ENCODE measurements at places on chromosomes 5 and 9. TPM values are rescaled to one million over a fixed set of nuclear protein-coding genes. Genes with fewer than 3 reads are reported as not detected.

Gene SOHLH1
- not detected for total RNA-seq

DNA sequence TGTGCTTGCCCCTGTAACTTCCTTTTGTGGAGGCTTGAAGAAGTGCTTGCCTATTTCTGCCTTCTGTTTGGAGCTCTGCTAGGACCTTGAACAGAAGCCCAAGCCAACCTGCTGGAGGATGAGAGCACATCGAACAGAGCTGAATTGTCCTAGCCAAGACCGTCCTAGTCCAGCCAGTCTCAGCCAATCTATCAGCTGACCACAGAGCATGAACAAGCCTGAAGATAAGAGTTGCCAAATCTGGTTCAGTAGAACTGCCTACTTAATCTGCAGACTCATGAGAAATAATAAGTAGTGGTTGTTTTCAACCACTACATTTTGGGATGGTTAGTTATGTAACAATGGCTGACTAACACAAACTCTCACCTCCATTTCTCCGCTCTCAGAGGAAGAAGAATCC lies 4.4 kb upstream of the SNX2 start:
- no peak for DNase-seq

DNA sequence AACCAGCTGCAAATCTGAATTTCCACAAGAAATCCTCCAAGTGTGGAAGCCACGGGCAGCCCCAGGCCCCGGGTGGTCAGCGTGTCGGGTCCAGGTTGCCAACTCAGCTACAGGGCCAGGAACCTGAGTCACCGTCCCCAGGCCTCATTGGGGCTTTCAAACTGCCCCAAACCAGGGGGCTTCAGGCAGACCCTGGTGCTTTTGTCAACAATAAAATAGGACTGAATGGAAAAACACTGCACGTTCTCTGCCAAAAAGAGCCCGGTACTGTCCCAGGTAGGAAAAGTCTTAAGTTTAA lies 24.0 kb downstream of the GFPT2 start:
- DNase-seq, result no peak

Gene PTGES
- total RNA-seq, result 2.5 TPM

Gene OTULINL
- 72.0 TPM for total RNA-seq

DNA sequence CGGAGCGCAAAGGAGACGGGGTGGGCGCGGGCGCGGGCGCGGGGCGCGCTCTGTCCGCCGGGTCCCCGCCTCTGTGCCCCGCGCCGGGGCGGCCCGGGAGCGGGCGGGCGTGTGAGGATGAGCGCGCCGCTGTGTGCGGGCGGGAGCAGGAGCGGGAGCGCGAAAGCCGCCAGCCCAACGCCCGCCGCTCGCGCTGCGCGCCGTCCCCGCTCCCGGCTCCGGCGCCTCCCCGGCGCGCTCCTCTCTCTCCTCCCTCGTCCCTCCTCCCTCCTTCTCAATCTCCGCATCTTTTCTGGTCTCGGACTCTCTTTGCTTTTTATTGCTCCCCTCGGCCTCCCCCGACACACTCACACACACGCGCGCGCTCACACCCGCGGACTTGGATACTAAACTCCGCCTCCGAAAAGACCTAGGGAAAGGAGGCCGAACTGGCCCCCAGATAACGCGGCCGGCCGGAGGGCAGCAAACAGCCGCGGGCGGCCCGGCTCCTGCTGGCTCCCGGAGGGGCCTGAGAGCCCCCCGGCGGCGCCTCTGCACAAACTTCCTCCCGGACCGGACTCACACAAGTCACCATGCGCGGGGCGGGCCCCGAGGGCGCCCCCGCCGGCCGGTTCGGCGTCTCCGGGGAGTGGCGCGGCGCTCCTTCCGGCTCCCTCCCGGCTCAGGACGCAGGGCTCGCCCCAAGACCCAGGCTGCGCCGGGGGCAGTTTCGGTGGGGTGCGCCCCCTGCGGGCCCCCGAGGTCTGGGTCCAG lies at the start of gene FIBCD1:
TSS of gene FIBCD1 (minus strand) at position 596 of the 753 bp plus-strand sequence. CDS start 640 bp downstream, outside the sequence.
- peak; percentile 68 for DNase-seq

- no peak for DNase-seq
Measured at GRCh38 chr5:158466191-158466590, 607.2 kb upstream of the CLINT1 start.

Gene CDC37L1
- 11.9 TPM for total RNA-seq

GRCh38 chr9:71108937-71109336 lies 12.5 kb downstream of the TRPM3 start:
- no peak for DNase-seq

DNA sequence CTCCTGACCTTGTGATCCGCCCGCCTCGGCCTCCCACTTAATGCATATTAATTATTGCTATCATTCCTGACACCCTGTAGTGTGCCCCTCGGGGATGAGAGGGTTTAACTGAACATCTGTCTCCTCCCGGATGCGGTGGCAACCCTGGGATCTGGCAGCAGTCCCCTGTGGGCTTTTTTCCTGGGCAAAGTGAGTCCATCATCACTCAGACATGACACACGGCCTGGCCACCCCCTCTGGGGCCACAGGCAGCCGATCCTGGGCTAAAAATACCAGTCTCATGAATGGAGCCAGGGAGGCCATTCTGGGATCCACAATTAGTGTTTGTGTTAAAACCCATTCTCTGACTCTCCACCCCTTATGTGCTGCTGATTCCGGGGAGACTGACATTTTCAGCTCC lies 161.2 kb downstream of the RGS3 start:
- peak; percentile 19 for DNase-seq

Gene NUTM2G
- not detected for total RNA-seq

Gene NME5
- total RNA-seq, result 1.0 TPM

DNA sequence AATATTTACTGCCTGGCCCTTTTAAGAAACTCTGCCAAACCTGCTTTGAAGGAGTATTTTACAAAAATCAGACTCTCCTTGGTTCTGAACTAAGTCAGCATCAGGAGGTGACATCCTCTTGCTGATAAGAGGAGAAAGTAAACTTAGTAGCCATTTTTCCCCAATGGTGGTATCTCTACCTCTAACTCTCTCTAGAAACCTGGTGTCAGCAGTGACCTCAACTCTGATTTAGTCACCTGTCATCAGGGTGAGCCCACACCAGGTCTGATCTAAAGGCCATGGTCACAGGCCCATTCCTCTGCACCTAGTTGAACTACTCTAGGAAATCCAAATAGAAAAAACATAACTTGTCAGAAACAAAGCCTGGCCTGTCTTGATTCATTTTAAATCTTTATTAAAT lies 4.2 kb downstream of the CARNMT1 start:
- DNase-seq, result no peak

Gene TPD52L3
- not detected for total RNA-seq

Gene TSSK1B
- not detected for total RNA-seq

Gene TAF1L
- total RNA-seq, result not detected

DNA sequence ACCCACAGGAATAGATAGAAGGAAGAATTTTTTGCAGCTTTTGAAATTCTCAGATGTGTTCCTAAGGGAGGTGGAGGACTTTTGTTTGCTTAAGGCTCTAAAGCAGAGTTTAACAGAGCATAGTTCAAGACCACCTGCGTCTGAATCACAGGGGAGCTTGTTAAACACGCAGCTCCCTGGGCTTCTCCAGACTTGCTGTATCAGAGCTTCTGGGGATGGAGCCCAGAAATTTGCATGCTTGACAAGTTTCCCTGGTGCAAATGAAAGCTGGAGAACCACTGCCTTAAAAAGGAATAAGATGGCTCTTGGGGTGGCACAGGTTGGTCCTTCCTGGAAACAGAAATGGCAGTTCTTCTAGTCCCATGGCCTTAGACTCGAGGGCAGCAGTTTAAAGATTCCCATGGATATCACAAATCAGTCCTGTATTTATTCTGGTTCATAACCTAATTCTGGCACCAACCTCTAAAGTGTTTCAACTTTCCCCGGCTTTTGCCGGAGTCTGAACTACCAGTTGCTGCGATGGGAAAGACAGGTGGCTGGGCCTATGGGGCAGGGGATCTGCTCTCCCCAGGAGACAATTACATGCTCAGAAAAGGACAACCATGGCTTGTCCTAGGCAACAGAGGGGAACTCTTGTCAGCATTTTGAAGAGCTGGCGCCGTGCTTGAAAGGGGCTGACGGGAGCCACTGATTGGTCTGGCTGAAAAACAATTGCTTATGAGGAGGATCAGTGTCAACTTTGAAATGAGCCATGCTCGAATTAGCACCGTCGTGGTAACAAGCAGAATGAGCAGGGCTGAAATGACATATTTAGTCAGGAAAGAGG lies 599.6 kb downstream of the CCDC171 start:
- no peak for DNase-seq

DNA sequence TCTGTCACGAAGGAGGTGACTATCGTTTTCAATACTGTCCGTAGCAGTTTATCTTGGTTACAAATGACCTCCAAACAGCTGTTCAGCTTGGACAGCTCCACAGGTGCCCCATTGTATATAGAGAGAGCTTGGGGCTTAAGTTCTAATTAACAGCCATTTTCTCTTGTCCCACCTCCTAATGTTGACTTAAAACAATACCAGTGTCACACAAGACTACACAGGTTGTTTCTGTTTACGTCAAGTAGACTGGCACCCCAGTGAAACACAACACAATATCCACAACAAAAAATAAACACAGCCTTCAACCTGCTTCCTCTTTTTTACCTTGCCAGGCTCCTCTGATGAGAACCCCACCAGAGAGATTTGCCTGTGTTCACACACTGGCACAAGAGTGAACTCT lies 39.8 kb upstream of the TLE1 start:
- DNase-seq, result no peak

Gene PAEP
- total RNA-seq, result not detected

GRCh38 chr5:43753069-43753468 lies 150.1 kb downstream of the NNT start:
- no peak for DNase-seq
